Hypothalamus (tissue), 51 donors: ENCODE measurements at places on chromosomes 11 and 22.
A peak's percentile ranks its signal among the peaks of the same experiment; 100 is the strongest.

- DNase-seq: no peak
These were observed 13.9 kb downstream of the RTN4RL2 start for GRCh38 chr11:57474017-57474802.

- DNase-seq: no peak
These were observed 7.4 kb downstream of the WEE1 start for GRCh38 chr11:9580894-9581293.

DNA sequence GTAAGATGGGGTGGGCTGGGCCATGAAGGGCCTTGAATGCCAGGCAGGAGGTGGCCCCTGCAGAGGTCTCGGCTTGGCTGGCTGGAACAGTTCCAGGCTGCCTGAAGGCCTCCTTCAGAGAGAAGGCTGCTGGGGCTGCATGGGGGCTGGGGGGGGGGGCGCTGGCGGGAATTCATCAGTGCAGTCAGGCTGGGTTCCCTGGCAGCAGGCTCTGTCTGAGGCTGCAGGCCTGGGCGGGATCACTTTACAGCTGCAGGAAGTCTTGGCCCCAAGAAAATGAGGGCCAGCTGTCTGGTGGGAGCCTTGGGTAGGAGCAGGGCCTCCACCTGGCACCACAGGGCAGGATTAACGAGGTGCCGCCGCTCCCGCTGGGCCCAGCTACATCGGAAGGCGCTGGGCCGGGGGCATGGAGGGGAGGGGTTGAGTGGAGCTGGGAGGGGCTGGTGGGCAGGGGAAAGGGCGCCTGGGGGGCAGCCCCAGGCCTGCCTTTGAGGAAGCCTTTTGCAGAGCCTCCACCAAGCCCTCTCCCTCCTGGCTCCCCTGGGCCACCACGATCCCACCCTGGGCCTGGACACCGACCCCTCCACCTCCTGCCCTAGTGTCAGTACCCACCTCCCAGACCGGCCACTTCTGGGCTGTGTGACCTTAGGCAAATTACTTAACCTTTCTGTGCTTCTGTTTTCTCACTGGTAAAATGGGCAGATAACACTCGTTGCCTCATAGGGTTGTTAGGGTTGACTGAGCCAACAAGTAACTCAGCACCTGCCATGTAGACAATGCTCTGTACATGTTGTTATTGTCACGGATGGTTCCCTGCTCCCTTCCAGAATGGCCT lies 31.0 kb upstream of the HMOX1 start:
- DNase-seq: no peak

- no peak for DNase-seq
These were observed 32.2 kb downstream of the SERPINH1 start for GRCh38 chr11:75594211-75594610.

- DNase-seq: no peak
These were observed 193.0 kb downstream of the MSANTD4 start for GRCh38 chr11:105829084-105829483.

GRCh38 chr11:95764267-95764898 lies 25.2 kb downstream of the FAM76B start:
- DNase-seq: no peak

DNA sequence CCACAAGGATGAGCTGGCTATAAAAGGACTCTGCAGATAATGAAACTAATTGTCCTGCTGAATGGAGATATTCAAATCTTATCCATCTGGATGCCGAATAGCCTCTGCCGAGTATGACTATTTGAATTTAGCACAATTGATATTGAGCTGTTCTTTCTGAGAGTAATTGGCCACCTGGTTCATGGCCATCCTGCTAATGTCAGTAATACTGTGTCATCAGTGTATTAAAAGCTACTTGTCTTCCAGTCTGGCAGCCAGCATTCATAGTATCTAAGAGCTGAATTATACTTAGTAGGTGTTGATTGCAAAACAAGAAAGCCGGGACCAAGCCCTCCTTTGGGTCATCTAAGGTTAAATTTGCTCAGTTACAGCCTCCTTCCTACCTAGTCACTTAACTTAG lies 310.7 kb upstream of the NCAM1 start:
- no peak for DNase-seq

DNA sequence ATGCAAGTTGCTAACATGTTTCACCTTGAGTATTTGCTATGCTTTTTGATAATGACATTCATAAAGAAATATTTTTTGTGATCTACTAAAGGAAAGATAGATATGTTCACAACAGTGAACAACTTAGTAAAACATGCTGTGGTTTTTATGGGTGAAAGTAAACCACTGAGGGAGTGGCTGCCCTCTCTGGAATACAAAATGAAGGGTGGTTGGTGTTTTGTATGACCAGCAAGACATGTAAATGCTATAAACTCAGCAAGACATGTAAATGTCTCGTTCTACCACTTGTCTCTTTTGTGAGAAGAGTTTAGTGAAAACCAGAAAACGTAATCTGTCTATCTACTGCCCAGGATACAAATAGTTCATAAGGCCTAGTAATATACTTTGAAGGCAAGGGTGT lies 7.6 kb upstream of the AMPD3 start:
- DNase-seq: no peak

DNA sequence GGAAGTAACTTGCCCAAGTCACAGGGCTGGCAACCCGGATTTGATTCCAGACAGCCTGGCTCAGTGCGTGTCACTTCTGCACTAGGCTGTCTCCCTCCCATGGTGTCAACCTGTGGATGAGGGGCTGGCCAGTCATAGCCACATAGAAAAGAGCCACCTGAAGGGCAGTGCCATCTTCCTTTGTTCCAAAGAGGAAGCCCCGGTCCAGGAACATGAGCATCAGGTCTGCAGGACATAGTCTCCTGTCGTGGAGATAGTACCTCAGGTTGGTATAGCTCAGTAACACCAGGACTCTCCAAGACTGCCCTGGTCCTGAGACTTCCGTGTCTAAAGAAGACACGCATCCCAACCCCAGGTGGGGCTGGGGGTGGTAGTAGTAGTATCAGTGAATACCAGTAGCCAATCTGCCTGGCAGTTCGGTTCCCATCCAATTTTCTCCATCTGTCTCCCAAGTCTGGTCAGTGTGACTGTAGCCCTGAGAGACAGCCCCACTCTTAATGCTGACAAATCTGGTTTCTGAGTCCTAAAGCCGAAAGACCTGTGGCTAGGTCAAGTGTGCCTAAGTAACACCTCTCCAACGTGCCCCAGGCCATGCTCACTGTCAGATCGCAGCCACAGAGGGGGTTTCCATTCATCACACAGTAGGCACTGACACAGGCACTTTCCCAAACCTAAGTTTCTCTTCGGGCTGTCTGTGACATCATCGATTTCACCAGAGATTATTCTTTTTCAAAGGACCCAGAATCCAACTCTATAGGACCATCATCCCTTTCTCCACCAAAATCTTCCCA lies 33.1 kb downstream of the C11orf58 start:
- DNase-seq: no peak

GRCh38 chr11:125618383-125618782 lies 6.6 kb upstream of the CHEK1 start:
- DNase-seq: no peak

DNA sequence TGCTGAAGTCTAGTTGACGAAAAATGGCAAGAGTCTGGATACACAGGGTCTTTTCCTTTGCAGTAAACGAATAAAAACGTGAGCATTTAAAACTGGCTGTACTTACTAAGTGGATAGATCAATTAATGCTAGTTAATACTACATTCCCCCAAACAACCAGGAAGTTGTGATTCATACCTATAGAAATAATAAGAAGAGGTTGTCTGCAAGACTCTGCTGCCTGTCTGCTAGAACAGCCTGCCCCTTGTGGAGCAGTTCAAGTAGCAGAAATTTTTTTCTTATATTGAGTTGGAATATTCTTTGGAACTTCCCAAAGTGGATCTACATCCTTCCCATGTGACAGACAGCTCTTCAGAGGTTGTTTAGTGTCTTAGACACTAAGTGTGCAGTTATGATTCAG lies 86.8 kb downstream of the TEAD1 start:
- DNase-seq: no peak

GRCh38 chr22:43745411-43745770 lies 66.7 kb downstream of the EFCAB6 start:
- DNase-seq: no peak

GRCh38 chr22:41699264-41700107 lies at the start of gene MEI1:
TSS of gene MEI1 (plus strand) at chr22:41699503. CDS start at chr22:41699539, 36 bp downstream.
- DNase-seq: peak; percentile 75

DNA sequence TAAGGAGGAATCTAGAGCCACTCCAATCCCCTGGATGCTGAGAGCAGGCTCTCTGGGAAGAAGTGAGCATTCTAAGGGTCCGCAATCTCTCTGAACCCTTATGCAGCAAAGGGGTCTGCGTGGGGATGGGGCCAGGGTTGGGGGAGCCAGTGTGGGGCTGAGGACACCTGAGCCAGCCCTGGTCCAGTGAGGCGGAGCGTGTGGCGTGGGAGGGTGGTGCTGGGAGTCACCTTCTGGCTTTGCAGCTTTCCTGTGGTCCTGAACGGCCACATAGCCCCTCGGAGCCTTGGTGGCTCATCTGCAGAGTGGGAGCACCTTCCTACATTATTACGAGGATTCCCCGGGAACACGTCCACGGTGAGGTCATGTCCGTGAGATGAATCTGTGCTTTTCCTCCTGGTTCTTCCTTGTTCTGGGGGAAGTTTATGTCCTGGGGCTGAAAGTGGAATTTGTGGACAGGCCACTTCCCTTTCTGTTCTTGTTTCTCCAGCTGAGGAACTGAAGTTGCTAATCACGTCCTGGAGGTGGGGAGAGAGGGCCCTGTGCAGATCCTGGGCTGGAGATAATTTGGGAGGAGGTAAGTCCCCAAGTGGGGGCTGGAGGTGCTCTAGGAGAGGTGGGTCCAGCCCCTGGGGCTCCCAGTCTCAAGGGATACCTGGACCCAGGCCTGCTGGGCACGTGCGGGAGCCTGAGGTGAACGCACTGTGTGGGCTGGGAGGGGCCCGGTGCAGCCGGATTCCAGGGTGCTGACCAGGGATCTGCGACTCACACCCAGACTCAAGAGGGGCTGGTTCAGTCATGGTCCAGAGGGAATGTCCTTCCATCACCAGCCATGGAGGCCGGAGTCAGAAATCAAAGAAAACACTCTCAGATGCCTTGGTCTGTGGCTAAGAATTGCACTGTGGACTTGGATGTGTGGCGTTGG lies 6.1 kb downstream of the MRGPRE start:
- no peak for DNase-seq

GRCh38 chr11:61104963-61105362 lies 2.7 kb downstream of the CD5 start:
- no peak for DNase-seq

- no peak for DNase-seq
These were observed 54.4 kb downstream of the ENTHD1 start for GRCh38 chr22:39839204-39839603.

DNA sequence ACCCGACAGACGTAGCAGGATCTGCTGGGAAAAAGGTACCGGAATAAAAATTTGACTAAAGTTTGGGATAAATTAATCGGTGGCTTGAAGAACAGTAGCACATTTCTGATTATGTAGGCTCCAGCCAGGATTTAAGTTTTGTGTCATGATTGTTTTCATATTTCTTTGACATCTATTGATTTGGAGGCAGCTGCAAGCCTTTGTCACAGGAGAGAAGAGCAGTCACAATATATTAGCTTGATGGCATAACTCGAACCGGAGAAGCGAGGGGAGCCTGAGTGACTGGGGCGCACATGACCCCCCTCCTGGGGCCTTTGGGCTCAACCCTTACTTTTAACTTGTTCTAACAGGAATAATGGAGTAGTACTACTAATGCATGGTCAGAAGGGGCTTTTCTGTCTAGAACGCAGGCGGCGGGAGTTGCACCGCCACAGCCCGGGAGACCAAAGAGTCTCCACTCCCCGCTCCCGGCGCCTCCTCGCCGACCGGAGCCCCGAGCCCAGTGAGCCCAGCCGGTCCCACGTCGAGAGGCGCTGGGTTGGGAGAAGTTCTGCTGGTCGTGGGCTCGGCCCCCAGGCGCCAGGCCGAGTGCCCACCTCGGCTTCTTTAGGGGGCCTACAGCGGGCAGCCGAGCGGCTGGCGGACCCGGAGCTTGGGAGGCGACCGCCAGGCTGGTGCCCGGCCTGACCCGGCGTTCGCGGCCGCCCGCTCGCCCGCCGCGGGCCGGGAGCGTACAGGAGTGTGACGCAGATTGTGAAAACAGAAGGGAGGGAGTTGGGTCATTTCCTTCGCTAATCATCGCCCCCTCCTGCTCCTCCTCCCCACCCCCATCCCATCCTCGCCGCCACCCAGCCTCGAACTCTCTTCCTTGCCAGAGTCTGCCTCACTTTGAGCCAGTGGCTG lies 15.7 kb upstream of the PAX6 start:
- no peak for DNase-seq

GRCh38 chr11:125376856-125377255 lies 119.2 kb downstream of the FEZ1 start:
- DNase-seq: no peak

GRCh38 chr11:96335388-96335787 lies 7.6 kb downstream of the MAML2 start:
- no peak for DNase-seq

GRCh38 chr11:2559527-2560311 lies 114.9 kb downstream of the KCNQ1 start:
- no peak for DNase-seq
